Erythroblast (primary cell): ENCODE measurements at places on chromosomes 3 and 15.

- DNase-seq: peak; percentile 15
These were observed at the start of gene EPHA6 for GRCh38 chr3:96813820-96814650. Gene EPHA6 (plus strand): TSS chr3:96814594.

DNA sequence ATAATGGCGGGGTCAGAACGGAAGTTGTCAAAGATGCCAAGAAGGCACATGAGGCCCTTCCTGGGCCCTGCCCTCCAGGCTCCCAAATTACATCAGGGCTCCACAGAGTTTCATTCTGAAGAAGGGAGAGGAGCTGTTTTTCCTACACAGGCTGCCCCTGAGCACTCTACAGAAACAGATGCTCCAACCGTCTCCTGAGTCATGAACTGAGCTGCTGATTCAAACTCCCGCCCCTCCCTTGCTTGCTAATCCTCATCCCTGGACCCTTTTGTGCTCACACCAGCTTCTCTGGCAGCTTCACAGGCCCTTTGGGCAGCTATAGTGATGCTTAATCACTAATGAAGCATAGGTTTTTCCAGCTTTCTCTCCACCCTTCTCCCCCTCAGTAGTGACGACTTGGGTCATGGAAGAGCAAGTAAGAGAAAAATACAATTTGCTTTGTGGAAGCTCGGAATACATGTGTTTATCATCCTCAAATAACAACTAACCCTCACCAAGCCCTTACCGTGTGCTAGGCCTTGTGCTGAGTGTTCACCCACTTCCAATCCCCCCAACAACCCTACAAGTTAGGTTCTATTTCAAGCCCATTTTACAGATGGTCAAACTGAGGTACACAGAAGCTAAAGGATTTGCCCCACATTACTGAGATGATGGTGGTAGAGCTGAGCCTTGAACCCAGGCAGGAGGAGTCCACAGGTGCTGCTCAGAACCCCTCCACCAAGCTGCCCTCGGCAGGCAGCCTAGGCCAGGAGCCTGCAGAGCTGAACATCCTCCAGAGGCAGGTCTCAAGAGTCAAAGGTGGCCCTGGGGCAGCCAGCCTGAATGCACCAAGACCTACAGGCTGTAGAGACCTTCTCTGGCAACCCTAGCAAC is 21.9 kb downstream of the MEGF11 start:
- DNase-seq: peak; percentile 22

GRCh38 chr15:78146425-78147154 is 2.6 kb upstream of the IDH3A start:
- peak; percentile 14 for DNase-seq

DNA sequence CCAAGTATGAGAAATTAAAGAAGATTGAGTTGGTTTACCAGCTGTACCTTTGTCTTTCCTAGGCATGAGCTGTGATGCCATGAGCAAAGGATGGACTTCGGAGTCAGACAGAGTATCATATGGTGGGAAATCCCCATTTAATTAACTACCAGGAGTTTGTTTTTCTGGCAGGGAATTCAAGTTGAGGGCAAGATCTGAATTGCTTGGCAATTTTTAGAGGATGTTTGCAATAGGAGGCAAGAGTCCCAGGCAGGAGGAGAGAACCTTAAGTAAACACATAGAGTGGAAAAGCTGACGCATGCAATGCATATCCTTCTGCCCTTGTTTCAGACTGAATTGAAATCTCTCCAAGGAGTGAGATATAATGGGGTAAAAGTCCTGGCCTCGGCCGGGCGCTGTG is 569.7 kb upstream of the MDFIC2 start:
- DNase-seq: no peak

DNA sequence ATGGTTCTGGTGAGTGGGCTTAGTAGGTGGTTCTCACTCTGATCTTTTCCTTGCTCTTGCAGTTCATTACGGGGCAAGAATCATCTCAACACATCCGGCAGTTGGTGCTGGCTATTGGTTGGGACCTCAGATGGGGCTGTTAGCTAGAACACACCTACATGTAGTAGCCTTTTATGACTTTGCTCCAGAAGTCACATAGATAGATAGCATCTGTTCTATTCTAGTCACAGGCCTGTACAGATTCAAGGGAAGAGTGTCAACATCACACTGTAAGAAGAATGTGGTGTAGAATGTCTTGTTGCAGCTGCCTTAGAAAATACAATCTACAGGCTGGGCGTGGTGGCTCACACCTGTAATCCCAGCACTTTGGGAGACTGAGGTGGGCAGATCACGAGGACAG is 15.1 kb downstream of the RAB5A start:
- no peak for DNase-seq

DNA sequence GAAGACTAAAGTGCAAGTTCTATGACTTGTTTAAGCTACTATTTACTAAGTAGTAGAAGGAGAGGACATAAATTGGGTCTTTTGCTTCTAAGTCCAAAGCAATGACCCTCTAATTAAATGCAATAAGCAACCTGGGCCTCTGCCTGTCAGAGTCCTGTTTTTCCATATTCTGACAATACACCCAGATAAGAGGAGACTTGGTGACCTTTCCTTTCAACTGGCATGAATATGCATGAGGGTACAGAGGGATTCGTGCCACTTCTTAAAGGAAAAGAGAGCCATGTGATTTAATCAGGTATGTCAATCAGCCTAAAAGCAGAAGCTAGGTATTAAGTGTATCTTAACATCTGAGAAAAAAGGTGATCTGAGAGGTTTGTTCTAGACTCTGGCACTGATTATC is 50.7 kb upstream of the FGF7 start:
- no peak for DNase-seq

GRCh38 chr15:70867911-70868467 is 14.0 kb upstream of the LARP6 start:
- no peak for DNase-seq

- DNase-seq: no peak
These were observed 5.5 kb downstream of the WDR73 start for GRCh38 chr15:84648539-84648938.

DNA sequence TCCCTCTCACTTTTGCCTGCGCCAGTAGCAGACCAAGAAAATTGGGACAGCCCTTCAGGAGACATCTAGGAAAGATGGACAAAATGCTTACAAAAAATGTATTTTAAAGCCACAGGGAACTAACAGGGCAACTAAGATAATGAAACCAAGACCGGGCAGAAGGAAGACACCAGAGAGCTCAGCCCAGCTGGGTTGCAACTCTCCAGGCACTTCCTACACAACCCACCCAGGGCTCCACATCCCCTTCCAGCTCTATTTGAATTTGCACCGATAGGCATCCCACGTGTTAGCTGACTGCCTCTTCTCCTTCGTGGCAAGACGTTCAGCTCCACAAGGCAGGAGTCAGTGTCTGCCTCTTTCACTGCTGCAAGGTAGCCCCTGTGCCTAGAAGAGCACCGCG is 6.6 kb upstream of the ATP10A start:
- DNase-seq: no peak

- DNase-seq: no peak
These were observed 134.0 kb upstream of the IL12A start for GRCh38 chr3:159854500-159855124.

GRCh38 chr3:50551054-50551659 is 16.4 kb downstream of the C3orf18 start:
- DNase-seq: no peak

- DNase-seq: no peak
These were observed 435.3 kb upstream of the KCNMB2 start for GRCh38 chr3:178100908-178101307.

DNA sequence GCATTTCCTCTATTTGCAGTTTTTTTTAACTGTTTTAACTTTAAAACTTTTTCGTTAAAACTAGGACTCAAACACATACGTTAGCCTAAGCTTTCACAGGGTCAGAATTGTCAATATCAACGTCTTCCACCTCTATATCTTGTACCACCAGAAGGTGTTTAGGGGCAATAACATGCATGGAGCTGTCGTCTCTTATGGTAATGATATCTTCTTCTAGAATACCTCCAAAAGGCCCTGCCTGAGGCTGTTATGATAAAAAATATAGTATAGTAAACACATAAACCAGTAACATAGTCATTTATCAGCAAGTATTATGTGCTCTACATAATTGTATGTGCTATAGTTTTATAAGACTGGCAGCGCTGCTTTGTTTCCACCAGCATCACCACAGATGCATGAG is 76.3 kb upstream of the MLF1 start:
- peak; percentile 74 for DNase-seq

- DNase-seq: no peak
These were observed 733.8 kb upstream of the ALCAM start for GRCh38 chr3:104632947-104633346.

DNA sequence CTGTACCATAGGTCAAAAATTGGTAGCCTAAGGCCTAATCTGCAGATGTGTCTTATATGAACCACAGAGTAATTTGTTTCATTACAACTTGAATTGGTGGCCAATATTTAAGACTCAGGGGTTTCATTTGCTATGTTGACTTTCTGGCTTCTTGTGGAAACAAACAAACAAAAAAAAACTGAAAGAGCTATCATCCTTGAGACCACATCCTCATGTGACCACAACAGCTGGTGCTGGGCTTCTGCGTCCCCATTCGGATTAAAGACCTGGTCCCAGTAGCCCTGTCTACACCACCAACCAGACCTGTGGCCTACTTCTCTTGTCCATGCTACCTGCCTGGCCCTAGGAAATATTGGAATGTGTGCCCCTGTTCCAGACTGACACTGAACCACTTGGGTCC is 61.7 kb downstream of the STRIT1 start:
- no peak for DNase-seq

DNA sequence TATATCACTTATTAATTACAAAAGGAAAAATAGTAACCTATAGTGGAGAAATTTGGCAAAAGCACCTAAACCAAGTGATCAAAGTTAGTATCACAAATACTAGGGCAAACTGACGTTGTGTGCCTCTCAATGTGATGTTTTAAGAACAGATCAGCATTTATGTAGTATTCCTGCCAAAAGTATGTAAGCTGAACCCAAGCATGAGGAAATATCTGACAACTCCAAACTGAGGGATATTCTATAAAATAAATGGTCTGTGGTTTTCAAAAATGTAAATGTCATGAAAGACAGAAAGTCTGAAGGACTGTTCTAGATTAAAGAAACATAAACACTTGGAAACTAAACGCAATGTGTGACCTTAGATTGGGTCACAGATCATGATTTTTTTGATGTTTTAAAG is 34.3 kb upstream of the PIK3CA start:
- DNase-seq: no peak

- DNase-seq: no peak
These were observed 50.7 kb downstream of the ADCY5 start for GRCh38 chr3:123397921-123398785.

DNA sequence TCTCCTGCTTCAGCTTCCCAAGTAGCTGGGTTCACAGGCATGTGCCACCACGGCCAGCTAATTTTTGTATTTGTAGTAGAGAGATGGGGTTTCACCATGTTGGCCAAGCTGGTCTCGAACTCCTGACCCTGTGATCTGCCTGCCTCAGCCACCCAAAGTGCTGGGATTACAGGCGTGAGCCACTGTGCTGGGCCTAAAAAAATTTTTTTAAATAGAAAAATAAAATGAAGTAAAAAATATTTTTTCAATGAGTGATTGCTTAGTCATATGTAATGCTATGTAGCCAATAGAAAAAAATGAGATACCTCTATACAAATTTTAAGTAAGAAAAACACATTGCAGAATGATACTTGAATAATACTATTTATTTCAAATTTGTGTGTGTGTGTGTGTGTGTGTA is 27.9 kb upstream of the SLC30A4 start:
- no peak for DNase-seq
